ENCODE measurements at places on chromosomes 3 and 15.

DNA sequence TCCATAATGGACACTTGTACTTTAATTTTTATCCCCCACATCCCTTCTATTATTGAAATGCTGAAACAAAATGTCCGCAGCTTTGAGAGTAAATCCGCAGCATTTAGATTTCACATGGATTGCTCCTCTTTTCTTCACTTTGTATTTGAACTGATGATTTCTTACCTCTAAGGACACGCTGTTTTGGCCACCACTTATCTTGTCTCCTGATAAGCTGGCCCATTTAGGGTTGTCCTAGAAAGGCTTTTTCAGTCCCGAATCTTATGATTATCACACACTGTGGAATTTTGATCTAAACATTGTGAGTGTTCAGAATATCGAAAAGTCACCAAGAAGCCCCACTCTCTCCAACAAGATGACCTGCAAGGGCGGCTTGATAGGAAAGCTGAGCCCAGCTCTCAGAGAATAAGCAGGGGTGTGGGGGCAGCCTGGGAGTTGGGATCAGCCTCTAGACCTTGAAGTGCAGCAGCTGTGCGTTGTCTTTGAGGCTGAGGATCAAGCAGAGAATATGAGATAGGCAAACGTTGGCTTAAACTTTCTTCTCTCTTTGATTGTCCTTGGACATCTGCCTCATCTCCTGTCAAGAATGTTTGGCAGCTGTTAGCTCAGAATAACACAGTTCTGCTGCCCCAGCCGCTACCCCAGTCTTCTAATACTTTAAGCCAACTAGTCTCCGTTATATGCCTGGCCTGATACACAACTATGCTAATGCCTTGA lies 399.7 kb upstream of the NR2F2 start:
- no peak for DNase-seq

GRCh38 chr3:128470134-128470899 lies 3.6 kb upstream of the DNAJB8 start:
- DNase-seq: no peak

- no peak for DNase-seq
Observed at GRCh38 chr3:187957582-187957981, 196.4 kb upstream of the LPP start.

GRCh38 chr3:112302150-112302830 lies 8.3 kb upstream of the SLC9C1 start:
- DNase-seq: no peak

- DNase-seq: no peak
Observed at GRCh38 chr3:176362191-176362731, 835.0 kb downstream of the TBL1XR1 start.

DNA sequence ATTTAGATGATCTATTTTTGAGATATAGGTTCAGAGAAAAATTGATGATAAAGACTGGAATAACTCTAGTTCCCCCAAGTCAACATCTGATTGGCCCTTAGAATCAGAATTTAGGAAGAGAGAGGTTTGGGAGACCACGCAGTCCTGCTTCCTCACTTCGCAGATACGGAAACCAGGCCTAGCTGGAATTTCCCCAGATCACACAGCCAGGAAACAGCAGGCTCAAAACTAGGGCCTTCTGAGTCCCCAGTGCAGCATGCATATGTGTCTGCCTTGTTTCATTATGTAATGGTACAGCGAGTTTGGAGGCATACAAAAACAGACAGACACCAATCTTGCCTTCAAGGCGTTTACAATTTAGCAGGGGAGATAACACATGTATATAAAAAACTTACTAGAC lies 177.1 kb upstream of the ICE2 start:
- no peak for DNase-seq

- no peak for DNase-seq
Observed at GRCh38 chr3:194675081-194675640, 3.2 kb upstream of the LSG1 start.

GRCh38 chr3:356952-357351 lies 160.4 kb downstream of the CHL1 start:
- DNase-seq: no peak

DNA sequence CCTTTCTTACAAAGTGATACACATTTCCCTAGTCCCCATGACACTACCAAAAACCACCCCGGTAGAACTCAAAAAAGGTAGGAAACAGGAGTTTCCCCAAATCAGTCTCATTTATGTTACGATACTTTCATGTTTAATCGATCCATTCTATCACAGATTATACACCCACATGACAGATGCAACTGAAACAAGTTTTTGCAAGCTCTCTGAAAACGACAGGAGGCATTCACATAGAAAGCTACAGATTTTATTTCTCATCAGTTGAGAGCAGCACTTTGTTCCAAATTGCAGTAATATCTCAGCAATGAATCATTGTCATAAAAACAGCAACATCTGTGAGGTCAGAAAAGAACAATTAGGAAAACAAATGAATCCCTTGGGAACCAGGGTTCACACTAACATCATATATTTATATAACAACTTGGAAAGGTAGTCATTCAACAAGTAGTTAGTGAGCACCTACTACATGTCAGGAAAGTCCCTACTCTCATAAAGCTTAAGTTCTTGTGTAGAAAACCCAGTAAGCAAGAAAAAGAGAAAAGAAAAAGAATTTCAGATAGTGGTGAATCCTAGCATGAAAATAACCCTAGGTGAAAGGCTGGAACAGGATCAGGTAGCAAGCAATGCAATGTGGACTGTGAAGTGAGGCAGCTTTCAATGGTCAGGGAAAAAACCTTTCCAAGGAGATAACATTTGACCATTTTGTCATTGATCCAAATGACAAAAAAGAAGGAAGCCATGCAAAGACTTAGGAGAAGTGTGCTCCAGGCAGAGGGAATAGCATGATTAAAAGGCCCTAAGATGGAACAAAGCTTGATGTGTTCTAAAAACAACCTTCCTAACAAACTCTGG lies 8.3 kb downstream of the PLD1 start:
- DNase-seq: no peak

- DNase-seq: no peak
Observed at GRCh38 chr3:67349551-67350174, 304.7 kb downstream of the SUCLG2 start.

DNA sequence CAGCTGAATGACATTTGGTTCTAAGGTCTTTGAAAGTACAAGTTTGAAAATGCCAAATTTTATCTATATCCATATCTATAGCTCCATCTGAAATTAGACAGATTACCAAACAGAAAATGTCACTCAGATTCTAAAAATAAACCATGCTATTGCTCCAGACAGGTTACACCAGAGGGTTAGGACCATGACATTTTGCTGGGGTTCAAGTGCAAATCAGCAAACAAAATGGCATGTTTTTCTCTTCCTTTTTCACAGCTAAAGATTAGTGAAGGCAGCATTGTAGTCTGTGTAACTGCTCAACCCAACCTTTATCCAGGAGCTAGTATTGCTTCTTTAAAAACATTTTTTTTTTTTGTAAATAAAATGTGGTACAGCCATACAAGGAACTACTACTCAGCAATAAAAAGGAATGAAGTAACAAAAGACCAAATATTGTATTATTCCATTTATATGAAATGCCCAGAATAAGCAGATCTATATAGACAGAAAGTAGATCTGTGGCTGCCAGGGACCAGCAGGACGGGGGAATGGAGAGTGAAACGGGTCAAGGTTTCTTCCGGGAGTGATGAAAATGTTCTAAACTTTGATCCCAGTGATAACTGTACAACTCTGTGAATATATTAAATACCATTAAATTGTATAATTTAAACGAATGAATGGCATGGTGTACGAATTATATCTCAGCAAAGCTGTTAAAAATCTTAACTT lies 18.2 kb downstream of the VGLL4 start:
- no peak for DNase-seq

GRCh38 chr3:59450946-59451763 lies 401.3 kb upstream of the CFAP20DC start:
- no peak for DNase-seq

- no peak for DNase-seq
Observed at GRCh38 chr3:48299746-48300712, 33.4 kb downstream of the SPINK8 start.

DNA sequence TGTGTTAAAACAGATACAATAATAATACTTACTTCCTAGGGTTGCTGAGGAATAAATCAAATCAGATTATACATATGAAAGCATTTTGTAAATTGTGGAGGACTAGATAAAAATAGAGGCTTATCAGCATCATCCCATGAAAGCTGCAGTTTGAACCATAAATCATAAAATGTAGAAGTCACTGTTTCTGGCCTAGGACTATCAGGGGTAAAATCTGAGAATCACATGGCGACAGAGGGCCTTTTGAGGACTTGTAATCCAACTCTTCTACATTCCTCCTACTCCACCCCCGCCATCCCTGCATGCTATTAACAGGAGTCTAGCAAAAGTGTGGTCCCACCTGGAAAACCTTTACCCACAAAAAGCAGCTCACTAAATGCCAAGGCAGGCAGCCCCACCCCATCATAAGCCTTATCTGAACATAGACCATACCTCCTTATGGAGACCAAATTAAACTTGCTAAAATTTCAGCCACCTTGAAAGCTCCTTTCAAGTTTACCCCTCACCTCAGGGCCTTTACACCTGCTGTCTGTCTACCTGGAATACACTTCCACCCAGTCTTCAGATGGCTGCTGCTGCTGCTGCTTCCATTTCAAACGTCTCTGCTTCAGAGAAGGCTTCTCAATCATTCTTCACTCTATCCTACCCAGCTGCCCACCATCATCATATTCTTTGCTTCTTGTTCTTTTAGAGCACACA lies 11.5 kb downstream of the MB21D2 start:
- no peak for DNase-seq

- no peak for DNase-seq
Observed at GRCh38 chr15:73582851-73583379, 50.3 kb downstream of the NPTN start.

DNA sequence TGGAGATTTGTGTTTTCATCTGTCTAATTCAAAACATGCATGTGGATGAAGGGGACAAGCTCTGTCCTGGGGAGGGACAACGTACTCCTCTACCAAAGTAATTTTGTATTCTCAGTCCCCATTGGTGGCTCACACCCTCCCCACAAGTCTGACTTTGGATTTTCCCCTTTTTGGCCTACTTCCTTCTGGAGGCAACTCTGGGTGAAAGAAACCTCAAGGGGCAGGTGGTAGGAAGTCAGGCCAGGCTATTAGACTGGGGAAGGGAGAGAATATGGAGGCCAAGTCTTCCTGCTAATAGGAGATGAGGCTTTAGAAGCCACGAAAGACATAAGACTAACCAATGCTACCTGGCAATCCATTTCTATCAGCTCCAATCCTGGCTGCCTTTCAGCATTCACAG lies 124.9 kb upstream of the RASGRP1 start:
- no peak for DNase-seq

- DNase-seq: no peak
Observed at GRCh38 chr3:69527498-69527897, 141.6 kb upstream of the FRMD4B start.

GRCh38 chr3:126347543-126348161 lies 9.6 kb downstream of the KLF15 start:
- peak; percentile 38 for DNase-seq

- DNase-seq: no peak
Observed at GRCh38 chr3:58173669-58174398, 36.9 kb downstream of the DNASE1L3 start.

DNA sequence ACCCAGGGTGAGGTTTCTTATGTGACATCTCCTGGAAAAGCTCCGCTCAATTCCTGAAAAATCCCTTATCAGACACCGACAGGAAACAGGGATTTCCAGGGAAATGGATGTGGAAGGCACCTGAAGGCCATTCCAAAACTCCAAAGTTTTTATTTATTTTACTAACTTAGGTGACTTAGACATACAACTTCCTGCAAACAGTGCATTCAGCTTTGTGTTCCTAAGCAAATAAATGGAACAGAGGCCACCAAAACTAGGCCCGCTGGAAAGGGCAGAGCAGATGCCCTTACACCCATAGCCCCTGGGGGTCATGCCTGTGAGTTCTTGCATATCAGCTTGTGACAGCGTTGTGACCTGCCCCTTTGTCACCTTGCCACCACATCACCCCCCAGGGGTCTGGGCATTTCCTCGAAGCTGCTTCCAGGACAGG lies 239.4 kb downstream of the XXYLT1 start:
- peak; percentile 53 for DNase-seq

DNA sequence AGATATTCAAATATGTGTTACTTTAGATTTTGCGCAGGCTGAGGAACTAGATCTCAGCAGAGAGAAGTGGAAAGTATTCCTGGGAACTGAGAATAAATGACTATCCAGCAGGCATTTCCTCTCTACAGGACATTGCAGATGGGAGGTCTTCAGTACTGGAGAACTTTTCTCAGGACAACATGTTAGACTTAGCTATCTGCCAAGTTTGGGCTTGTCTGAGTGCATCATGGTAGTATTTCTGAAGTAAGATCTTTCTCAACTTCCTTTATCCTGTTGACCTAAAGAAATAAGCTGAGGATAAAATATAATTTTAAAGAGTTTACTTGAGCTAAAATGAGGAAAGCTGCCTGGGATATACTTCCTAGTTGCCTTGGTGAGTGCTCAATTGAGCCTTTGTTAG lies 167.9 kb upstream of the BCHE start:
- DNase-seq: no peak

DNA sequence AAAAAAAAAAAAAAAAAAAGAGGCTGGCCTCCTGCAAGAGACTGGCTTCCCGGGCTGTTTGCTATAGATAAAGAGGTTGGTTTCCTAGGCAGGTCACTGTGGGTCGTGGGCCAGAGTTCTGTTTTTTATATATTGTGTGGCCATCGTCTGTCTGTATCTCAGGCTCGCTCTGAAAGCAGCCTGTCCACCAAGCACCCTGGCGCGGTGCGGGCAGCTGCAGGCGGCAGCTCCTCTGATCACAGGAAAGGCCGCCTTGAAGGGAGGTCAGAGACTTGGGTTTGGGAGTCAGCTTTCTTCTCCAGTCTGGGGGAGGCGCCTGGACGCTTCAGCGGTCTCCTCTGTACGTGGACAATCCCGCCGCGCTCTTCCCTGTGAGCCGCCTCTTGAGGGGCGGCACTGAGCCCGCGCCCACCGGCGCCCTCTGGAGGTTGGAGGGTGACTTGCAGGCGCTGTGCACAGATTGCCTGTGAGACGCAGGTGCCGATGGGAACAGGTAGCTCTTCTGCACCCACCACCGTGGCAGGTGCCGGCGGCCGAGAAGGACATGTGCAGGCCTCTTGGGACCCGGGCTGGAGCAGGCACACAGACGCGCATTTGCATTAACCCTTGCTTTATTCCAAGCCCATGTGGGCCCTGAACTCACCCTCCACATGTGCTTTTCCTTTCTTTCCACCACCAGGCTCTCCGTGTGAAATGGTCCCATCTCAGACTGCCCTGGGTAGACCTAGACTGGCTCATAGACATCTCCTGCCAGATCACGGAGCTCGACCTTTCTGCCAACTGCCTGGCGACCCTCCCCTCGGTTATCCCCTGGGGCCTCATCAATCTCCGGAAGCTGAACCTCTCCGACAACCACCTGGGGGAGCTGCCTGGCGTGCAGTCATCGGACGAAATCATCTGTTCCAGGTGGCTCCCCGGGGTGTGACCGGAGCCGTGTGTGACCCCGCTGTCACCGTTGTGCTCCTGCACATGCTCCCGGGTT lies 89.3 kb downstream of the LRRK1 start:
- peak; percentile 89 for DNase-seq
